T-helper 2 cell treated with Interferon-gamma antibody and Interleukin-4, amounts not matched to agents 5 μg/mL and 100 μg/mL, for 36 hours (primary cell): ENCODE measurements at places on chromosomes 11 and 22.

- peaks cover 40% of the 10 kb centered on the region for H3K4me1 ChIP-seq
- peak overlapping the region; percentile 37 for H3K4me3 ChIP-seq
- H3K27me3 ChIP-seq, result no peaks in the 10 kb centered on the region
- peak; percentile 39 for DNase-seq
Measured at GRCh38 chr22:23178512-23179254, 1.6 kb upstream of the BCR start.

DNA sequence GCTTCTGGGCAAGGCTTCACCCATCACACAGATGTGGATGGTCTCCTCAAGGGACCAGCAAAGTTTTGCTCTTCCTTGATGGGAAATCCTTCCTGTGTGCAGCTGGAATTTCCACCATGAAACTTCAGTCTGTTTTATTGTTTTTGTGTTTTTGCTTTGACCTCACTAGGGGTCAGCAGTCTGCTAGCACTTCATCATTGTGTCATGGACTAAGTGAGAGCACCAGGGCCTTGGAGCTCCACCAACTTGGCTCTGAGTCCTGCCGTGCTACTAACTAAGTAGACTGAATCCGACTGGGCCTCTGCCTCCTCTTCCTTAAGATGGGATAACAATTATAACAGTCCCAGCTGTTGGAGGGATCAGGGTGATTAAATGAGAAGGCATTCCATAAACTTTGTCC, 305.8 kb upstream of the NCAM1 start:
- no peak overlapping the region for H3K4me3 ChIP-seq
- no peak for DNase-seq
- H3K27me3 ChIP-seq, result peaks cover 2% of the 10 kb centered on the region

GRCh38 chr11:122578171-122578825, 77.2 kb upstream of the UBASH3B start:
- DNase-seq, result no peak
- H3K4me3 ChIP-seq, result no peak overlapping the region
- H3K36me3 ChIP-seq, result no peaks in the 10 kb centered on the region
- H3K4me1 ChIP-seq, result peaks cover 8% of the 10 kb centered on the region
- H3K27ac ChIP-seq, result no peak overlapping the region

DNA sequence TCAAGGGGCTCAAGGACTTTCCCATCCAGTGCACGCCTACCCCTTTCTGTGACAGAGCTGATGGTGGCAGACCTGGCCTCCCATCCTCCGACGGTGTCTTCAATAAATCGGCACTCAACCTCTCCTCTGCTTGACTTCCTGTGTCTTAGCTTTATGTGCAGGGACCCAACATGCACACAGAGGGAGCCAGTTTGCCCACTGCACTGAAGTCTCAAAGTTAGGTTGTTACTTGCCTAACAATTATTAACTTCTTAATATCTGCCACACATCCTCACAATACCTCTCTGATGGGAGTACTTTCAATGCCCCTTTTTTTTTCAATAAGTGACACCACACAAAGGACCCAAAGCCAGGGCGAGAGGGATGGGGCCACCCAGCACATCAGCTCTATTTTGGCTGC, 3.6 kb downstream of the IZUMO1R start:
- no peak for DNase-seq
- no peak overlapping the region for H3K27ac ChIP-seq
- H3K36me3 ChIP-seq, result no peaks in the 10 kb centered on the region
- no peak overlapping the region for H3K4me3 ChIP-seq

DNA sequence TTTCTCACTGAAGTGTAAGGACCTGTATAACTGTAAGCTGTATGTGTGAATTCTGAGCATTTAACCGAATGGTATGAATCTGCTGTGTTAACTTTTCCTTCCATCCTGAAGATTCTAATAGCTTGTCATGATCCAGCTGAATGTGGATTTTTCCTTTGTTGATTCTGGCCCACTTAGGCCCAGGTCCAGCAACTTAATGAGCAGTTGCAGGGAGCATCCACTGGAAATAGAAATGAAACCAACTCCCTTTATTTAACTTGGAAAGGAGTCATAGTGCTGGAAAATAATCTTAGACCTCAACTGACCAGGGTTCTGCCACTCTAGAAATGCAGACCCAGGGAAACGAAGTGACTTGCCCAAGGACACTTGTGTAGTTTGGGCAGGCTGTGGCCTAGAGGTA, 142.3 kb upstream of the MTNR1B start:
- no peaks in the 10 kb centered on the region for H3K36me3 ChIP-seq
- H3K4me1 ChIP-seq, result no peaks in the 10 kb centered on the region
- no peak for DNase-seq
- H3K4me3 ChIP-seq, result no peak overlapping the region

DNA sequence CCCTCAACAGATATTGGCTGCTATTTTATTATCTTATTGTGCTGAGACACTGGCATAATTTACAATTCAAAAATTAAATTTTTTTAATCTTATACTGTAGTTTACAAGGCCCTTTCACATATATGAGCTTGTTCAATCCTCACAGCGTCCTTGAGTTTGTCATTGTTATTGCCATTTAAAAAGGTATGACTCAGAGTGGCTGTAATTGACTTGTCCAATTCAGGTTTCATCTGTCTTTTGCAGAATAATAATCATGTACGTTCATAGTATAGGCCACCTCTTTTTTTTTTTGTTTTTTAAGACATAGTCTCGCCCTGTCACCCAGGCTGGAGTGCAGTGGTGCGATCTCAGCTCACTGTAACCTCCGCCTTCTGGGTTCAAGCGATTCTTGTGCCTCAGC, 11.5 kb downstream of the PTPRJ start:
- H3K36me3 ChIP-seq, result peaks cover 24% of the 10 kb centered on the region
- no peak for DNase-seq
- no peaks in the 10 kb centered on the region for H3K27me3 ChIP-seq

- H3K36me3 ChIP-seq, result no peaks in the 10 kb centered on the region
- H3K27ac ChIP-seq, result no peak overlapping the region
- DNase-seq, result no peak
Measured at GRCh38 chr11:27482793-27483192, 10.2 kb upstream of the LGR4 start.

GRCh38 chr11:69799582-69799981, 19.6 kb downstream of the FGF3 start:
- H3K4me1 ChIP-seq, result no peaks in the 10 kb centered on the region
- DNase-seq, result no peak
- H3K4me3 ChIP-seq, result no peak overlapping the region
- no peaks in the 10 kb centered on the region for H3K27me3 ChIP-seq

DNA sequence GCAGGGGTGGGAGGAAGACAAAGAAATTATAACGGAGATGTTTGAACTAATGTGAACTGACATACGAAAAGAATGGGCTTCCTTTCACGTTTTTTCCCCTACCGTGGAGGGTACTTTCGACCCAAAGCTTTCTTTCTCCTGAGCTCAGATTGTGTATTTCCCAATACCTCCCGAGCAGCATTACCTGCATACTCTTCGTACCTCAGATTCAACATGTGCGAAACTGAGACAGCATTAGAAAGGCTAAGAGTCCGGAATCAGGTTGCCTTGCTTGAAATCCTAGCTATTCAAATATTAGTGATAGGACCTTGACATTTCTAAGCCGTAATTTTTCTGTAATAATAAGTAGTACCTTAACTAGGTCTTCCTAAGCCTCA, 778 bp upstream of the PAK1 start:
- DNase-seq, result no peak
- H3K4me3 ChIP-seq, result peak overlapping the region; percentile 86
- peak overlapping the region; percentile 82 for H3K27ac ChIP-seq
- peaks cover 16% of the 10 kb centered on the region for H3K4me1 ChIP-seq
- H3K27me3 ChIP-seq, result peaks cover 40% of the 10 kb centered on the region

DNA sequence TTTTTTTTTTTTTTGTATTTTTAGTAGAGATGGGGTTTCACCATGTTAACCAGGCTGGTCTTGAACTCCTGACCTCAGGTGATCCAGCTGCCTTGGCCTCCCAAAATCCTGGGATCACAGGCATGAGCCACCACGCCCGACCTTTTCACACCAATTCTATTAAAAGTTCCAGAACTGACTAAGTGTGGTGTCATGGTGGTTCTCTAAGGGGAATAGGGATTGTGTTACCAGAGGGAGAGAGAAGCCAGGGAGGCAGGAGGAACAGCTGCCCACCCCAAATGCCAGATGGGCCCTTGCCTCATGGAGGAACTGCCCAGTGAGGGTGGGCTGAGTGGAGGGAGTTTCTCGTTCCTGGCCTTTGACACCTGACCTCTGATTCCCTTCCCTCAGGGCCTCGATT, 5.9 kb downstream of the RPS6KA4 start:
- peaks cover 52% of the 10 kb centered on the region for H3K36me3 ChIP-seq
- H3K27ac ChIP-seq, result no peak overlapping the region
- H3K27me3 ChIP-seq, result no peaks in the 10 kb centered on the region
- no peak overlapping the region for H3K4me3 ChIP-seq
- peaks cover 16% of the 10 kb centered on the region for H3K4me1 ChIP-seq

DNA sequence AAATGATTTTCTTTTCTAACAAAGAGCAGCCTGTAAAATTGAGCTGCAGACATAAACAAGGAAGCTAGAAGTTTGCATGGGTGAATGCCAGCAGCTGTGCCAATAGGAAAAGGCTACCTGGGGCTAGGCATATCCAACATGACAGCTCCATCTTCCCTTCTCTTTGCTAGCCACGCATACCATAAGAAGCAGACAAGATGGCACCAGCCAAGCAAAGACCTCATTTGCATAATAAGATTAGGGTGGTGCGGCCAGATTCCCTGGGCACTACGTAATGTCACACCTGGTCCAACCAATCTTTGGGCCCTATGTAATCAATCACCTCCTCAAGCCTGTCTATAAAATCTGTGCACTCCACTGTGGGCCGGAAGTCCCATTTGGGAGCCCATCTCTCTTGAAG, 108.3 kb downstream of the SWAP70 start:
- H3K27me3 ChIP-seq, result no peaks in the 10 kb centered on the region
- no peaks in the 10 kb centered on the region for H3K36me3 ChIP-seq
- no peak for DNase-seq
- no peak overlapping the region for H3K4me3 ChIP-seq
- H3K4me1 ChIP-seq, result peaks cover 8% of the 10 kb centered on the region

- no peaks in the 10 kb centered on the region for H3K36me3 ChIP-seq
- DNase-seq, result no peak
- no peak overlapping the region for H3K4me3 ChIP-seq
- H3K4me1 ChIP-seq, result no peaks in the 10 kb centered on the region
- no peak overlapping the region for H3K27ac ChIP-seq
- no peaks in the 10 kb centered on the region for H3K27me3 ChIP-seq
Measured at GRCh38 chr11:29173660-29174062, 843.2 kb downstream of the KCNA4 start.

GRCh38 chr11:86947541-86947940, 7.7 kb downstream of the FZD4 start:
- H3K27me3 ChIP-seq, result peaks cover 31% of the 10 kb centered on the region
- H3K4me1 ChIP-seq, result no peaks in the 10 kb centered on the region
- H3K4me3 ChIP-seq, result no peak overlapping the region
- no peaks in the 10 kb centered on the region for H3K36me3 ChIP-seq
- DNase-seq, result no peak

- H3K27ac ChIP-seq, result no peak overlapping the region
- H3K4me3 ChIP-seq, result no peak overlapping the region
- H3K4me1 ChIP-seq, result no peaks in the 10 kb centered on the region
- H3K27me3 ChIP-seq, result peaks cover 3% of the 10 kb centered on the region
- DNase-seq, result no peak
- H3K36me3 ChIP-seq, result no peaks in the 10 kb centered on the region
Measured at GRCh38 chr11:130213979-130214281, 54.3 kb downstream of the ST14 start.

GRCh38 chr11:73011126-73011817, 130.8 kb downstream of the FCHSD2 start:
- DNase-seq, result no peak
- no peaks in the 10 kb centered on the region for H3K27me3 ChIP-seq
- H3K4me3 ChIP-seq, result no peak overlapping the region
- peaks cover 43% of the 10 kb centered on the region for H3K36me3 ChIP-seq

- H3K36me3 ChIP-seq, result no peaks in the 10 kb centered on the region
- no peaks in the 10 kb centered on the region for H3K4me1 ChIP-seq
- H3K27ac ChIP-seq, result no peak overlapping the region
- no peak overlapping the region for H3K4me3 ChIP-seq
- peaks cover 12% of the 10 kb centered on the region for H3K27me3 ChIP-seq
Measured at GRCh38 chr11:68704887-68705286, 20.5 kb downstream of the GAL start.
